ENCODE measurements at places on chromosomes 12 and 14. TPM values are rescaled to one million over a fixed set of nuclear protein-coding genes. Genes with fewer than 3 reads are reported as not detected.

- DNase-seq = no peak
Measured at GRCh38 chr12:101604132-101604531, 9.4 kb downstream of the MYBPC1 start.

DNA sequence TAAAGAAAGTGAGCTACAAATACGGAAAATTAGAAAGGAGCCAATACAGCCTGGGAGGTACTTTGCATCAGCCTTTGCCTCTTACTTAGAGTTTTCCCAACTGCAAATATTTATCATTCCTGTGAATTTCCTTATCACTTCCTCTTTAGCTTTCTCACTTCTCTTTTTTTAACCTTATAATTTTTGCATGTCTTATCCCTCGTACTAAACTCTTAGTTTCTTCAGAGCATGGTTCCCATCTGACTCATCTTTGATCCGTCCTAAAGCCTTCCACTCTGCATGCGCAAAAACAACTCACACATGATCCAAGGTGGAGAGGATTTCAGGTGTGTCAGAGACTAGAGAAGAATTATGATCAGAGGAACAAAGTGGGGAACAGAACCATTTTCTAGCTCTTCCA is 9.6 kb upstream of the SNAPC1 start:
- peak; percentile 46 for DNase-seq

DNA sequence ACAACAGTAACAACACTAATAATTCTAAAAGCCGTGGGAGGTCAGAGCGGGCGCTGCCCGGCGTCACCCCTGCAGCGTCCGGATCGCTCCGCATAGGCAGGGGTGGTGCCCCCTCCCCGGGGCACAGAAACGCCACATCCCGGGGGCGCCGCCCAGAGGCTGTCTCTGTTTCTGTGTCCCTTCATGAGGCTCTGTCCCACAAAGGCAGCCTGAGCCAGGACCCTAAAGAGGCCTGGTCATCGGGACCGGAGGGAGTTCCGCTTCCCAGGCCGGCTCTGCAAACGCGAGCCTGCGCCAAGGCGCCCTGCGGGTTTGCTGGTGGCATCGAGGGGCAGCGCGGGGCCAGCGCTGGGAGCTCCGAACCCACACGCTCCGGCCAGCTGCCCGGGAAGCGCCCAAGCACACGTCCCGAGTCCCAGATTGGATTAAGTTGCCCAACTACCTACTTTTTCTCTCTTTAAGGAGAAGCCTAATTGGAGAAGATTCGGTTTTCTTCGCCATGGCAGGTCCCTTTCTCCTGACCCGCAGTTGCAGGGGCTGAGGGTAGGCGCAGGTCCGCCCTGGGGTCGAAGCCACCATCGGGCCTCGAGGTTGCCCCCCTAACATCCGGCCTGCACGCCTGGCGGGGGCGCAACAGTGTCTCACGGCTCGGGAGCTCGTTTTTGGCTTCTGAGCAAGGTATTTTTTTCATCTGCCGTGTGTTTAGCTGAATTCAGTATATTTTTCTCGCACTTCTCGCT is 421.7 kb downstream of the VRK1 start:
- DNase-seq = no peak

Gene PDE3A
- total RNA-seq = 16.2 TPM

DNA sequence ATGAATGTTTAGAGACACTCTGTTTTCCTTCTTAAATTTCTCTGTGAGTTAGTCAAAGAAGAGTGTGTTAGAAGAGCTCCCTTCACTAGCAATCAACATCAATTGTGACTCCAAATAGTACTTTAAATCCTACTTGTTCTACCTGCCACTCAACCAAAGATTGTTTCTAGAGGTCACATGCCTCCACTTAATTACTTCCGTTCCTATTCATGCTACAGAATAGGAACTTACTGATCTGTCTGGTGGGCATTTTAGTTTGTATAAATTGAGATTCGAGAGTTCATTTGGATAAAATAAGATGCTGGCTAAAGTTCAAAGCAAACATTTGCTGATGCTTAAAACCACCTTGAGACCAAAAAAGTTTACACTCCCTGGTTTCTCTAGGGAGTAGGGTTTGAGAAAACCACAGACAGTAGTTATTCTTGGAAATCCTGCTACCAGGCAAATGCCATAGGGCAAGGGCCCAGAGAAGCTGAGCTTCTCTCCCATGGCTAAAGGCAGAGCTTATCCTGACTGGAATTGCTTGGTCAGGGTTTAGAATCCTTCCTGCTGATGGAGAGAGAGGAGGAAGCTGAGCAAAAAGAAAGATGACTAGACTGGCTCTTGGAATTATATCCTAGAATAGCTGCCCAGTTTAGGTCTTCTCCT is 389.6 kb upstream of the ATP2B1 start:
- no peak for DNase-seq
